Thoracic aorta (tissue), 2 donors: ENCODE measurements at places on chromosomes 3 and 15.

GRCh38 chr15:78207641-78208340 is 26.6 kb downstream of the ACSBG1 start:
- no peak for DNase-seq

DNA sequence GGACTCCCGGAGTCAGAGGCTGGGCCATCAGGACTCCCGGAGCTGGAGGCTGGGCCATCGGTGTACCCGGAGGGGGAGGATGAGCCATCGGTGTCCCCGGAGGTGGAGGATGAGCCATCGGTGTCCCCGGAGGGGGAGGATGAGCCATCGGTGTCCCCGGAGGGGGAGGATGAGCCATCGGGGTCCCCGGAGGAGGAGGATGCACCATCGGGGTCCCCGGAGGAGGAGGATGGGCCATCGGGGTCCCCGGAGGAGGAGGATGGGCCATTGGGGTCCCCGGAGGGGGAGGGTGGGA is 719 bp downstream of the MAGEL2 start:
- DNase-seq: no peak

DNA sequence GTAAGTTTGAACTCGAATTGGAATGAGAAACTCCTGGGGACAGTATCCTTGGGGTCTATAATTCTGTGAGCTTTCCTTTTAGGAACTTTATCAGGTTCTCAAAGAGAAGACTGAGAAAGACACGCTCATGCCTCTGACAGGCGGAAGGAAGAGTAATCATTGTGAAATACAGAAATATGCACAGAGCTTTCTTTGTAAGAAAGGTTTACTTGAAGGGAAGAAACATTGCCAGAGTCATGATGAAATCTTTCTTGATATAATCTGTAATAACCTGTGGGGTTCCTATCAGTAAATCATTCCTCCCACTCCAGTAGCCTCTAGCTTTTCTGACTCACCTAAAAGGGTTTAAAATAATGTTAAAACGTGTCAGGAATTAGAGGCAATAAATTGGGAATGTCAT is 83.6 kb upstream of the CCDC39 start:
- DNase-seq: no peak

GRCh38 chr15:58401276-58401675 is 30.5 kb upstream of the LIPC start:
- no peak for DNase-seq

- no peak for DNase-seq
Observed at GRCh38 chr3:901953-902778, 190.7 kb upstream of the CNTN6 start.

DNA sequence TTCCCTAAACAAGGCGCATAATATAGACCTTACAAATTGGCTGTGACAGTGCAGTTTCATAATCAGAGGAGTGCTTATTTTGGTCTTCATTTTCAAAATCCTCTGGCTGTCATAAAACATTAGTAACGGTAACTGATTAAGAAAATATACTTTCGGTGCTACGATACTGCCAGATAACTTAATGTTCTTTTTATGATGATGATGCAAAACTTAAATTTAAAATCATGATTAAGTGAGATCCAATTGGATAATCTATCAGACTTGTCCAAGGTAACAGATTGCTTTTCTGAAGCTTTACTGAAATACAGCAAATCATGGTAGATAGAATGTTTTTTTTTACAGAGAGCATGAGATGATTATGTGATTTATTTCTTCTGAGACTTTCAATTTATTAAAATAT is 364.2 kb upstream of the CNTN3 start:
- DNase-seq: no peak

- DNase-seq: no peak
Observed at GRCh38 chr3:127462111-127462655, 128.3 kb downstream of the TPRA1 start.

DNA sequence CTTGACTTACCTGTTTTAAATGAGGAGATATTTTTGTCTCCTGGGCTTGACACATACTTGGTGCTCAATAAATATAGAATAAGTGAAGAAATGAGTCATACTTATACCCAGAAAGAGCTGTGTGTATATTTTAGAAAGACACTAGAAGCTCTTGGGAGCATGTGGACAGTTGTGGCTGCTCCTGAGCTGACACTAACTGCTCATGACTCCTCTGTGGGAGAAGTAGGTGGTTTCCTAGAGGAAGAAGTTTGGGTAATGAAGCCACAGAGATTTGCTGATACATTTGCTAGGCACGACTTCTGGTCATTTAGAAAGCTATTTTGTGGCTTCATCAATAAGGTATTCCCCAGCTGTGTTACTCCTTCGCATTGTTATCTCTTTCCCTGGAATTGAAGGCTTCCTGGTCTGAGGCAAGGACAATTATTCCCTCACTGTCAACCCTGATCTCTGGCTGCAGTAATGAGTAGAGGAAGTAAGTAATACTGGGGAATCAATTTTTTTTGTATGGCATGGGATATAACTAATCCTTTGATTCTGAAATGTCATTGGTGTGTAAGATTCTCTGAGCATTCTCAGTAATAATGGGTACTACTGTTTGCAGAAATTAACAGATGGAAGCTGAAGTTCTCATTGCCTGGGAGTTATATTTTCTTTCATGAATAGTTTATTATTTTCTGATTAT is 79.6 kb upstream of the DCBLD2 start:
- no peak for DNase-seq

DNA sequence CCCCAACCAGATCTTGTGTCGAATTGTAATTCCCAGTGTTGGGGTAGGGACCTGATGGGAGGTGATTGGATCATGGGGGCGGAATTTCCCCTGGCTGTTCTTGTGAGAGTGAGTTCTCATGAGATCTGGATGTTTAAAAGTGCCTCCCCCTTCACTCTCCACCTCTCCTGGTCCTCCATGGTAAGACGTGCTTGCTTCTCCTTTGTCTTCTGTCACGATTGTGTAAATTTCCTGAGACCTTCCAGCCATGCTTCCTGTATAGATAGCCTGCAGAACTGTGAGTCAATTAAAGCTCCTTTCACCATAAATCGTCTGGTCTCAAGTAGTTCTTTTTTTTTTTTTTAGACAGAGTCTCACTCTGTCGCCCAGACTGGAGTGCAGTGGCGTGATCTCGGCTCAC is 42.3 kb downstream of the NR1D2 start:
- no peak for DNase-seq

DNA sequence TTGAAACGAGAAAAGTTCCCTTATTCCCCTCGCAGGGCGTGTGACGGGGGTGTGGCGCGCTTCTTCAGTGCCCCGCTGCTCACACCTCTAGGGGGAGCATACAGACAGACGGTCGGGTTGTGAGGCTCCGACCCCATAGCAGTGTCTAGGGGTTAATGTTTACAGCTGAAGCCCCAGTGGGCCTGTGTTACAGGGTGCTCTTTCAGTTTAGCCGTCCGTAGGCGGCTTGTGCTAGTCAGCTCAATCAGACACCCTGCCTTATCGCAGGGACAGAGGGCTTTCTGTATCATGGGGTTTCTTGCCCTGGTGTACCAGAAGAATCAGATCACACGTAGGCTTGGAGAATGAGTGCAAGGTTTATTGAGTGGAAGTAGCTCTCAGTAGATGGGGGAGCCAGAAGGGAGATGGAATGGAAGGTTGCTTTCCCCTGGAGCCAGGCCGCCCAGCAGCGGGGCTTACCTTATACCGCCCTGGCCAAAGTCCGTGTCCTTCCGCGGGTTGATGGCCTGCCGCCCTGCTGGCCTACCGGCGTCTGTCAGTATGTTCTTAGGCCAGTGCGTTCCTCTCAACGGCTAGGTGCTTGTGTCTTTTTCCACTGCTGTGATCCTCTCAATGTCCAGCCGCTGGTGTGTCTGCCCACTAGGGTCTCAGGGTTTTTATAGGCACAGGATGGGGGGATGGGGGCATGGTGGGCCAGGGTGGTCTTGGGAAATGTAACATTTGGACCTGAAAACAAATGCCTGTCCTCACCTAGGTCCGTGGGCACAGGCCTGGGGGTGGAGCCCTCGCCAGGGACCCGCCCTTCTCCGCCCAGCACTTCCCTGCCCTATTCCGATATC is 32.2 kb upstream of the ACP3 start:
- DNase-seq: no peak

- no peak for DNase-seq
Observed at GRCh38 chr15:100160953-100161352, 180.8 kb downstream of the ADAMTS17 start.

GRCh38 chr3:111197485-111197884 is 125.9 kb downstream of the NECTIN3 start:
- DNase-seq: no peak

GRCh38 chr3:151350656-151351055 is 21.3 kb upstream of the P2RY13 start:
- no peak for DNase-seq

DNA sequence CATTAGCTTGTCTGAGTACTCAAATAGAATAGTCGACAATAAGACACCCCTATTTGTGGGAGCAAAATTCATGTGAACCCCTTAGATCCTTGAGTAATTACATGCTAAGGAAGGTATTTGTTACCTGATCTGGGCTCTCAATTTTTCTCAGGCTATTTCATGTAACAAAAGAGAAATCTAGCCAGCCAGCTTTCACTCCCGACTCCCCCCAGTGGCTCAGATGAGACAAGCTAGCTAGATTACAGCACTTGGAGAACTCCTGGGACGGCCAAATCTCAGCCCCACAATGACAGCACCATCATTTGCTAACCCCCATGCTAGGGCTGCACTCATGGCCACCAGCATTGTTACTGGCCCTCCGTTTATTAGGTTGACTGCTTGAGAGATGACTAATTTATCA is 41.3 kb downstream of the GLDN start:
- no peak for DNase-seq

DNA sequence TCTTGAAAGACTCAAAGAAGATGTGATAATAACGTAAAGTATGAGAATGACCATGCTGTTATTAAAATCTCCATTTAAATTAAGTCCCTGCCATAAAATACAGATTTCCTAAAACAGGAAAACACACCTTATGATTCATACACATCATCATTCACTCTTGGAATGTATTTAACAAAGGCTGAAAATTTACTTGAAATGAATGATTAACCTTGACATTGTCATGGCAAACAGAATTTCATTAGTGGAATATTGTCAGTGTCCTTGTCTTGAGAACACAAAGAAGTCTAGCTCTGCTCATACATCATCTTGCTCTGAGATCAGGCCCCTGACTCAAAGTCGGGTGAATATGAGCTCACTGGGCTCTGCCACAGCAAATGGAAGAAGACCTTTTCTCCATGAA is 313.9 kb downstream of the FGF12 start:
- DNase-seq: no peak

- no peak for DNase-seq
Observed at GRCh38 chr3:160768031-160768430, 12.0 kb downstream of the PPM1L start.

DNA sequence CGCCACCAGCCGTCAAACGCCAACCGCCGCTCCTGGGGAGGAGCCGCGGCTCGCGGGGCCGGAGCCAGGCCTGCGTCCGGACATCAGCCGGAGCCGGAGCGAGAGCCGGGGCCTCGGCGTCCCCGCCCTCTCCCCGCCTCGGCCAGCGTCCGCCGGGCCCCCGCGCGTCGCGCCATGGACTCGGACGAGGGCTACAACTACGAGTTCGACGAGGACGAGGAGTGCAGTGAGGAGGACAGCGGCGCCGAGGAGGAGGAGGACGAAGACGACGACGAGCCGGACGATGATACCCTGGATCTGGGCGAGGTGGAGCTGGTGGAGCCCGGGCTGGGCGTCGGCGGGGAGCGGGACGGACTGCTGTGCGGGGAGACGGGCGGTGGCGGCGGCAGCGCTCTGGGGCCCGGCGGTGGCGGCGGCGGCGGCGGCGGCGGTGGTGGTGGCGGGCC is 359 bp downstream of the ARIH1 start:
- DNase-seq: no peak

GRCh38 chr3:197775317-197775716 is 15.7 kb upstream of the LRCH3 start:
- DNase-seq: no peak
